ENCODE measurements at places on chromosomes 3 and 15.

- no peak for DNase-seq
Observed at GRCh38 chr3:183818041-183818620, 7.2 kb downstream of the MAP6D1 start.

- no peak for DNase-seq
Observed at GRCh38 chr3:20079621-20080020, 39.4 kb downstream of the KAT2B start.

GRCh38 chr3:169607949-169608348 lies 55.6 kb downstream of the MECOM start:
- no peak for DNase-seq

- no peak for DNase-seq
Observed at GRCh38 chr3:38332201-38332600, 14.4 kb upstream of the XYLB start.

- no peak for DNase-seq
Observed at GRCh38 chr3:189936201-189936945, 184.3 kb downstream of the P3H2 start.

DNA sequence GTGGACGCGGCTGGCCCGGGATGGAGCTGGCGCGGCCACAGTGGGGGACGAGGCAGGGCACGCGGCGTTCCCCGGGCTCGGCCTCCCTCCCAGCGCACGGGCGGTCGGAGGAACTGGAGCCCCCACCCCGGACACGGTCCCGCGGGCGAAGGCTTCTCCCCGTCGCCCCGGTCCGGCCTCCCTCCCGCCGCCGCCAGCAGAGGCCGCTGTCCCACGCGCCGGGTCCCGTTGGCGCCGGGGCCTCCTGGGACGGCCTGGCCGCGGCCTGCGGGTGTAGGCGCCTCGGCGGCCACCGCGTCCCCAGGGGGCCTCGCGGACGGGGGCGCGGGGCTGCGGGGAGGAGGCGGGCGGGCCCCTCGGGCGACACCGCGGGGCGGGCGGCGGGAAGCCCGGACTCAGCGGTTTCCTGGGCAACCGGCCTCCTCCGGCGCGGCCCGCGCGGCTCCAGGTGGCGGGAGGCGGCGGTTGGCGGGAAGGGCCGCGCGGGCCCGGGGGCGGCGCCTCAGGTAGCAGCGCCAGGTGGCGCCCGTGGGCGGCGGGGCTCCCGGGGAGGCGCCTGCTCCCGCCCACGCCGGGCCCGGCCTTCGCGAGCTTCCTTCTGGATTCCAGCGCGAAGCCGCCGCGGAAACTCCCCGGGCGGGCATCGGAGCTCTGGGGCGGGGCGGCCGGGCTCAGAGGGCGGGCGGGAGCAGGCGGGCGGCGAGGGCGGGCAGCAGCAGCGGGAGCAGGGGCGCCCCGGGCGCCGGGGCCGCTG lies 26.7 kb downstream of the MELTF start:
- peak; percentile 69 for DNase-seq

Data from stimulated activated CD4-positive, alpha-beta T cell treated with anti-CD3 and anti-CD28 coated beads, Interleukin-15, amount 100 ng/mL, for 1 hour (primary cell).